ENCODE measurements at places on chromosomes 4 and X.

GRCh38 chrX:12719837-12720236 lies 71.4 kb upstream of the PRPS2 start:
- no peak for DNase-seq

GRCh38 chr4:177008836-177009501 lies 216.2 kb upstream of the VEGFC start:
- DNase-seq = no peak

GRCh38 chr4:83197555-83198235 lies 83.2 kb upstream of the PLAC8 start:
- DNase-seq = no peak

DNA sequence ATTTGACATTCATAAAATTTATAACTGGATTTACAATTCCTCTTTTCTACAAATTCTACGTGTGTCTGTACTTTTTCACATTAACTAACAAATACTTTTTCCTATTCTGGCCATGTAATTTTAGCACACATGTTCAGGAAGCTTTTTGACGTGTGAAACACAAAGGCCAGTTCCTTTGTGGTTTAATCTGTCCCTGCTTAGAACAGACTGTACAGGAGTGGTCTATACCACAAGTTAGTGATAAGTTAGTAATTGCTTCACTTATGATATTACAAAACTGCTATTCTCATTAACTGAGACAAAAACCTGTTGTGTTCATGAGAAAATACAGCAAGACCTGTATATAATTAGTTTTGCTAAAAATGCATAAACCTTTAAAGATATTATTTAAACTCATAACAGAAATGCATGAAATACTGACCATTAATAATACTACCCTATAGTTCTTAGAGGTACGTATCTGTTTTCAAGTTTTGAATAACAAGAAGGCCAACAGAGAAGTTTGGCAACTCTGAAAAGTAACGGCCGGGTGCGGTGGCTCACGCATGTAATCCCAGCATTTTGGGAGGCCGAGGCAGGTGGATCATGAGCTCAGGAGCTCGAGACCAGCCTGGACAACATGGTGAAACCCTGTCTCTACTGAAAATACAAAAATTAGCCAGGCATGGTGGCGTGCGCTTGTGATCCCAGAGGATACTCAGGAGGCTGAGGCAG lies 13.7 kb upstream of the AREG start:
- DNase-seq = no peak

DNA sequence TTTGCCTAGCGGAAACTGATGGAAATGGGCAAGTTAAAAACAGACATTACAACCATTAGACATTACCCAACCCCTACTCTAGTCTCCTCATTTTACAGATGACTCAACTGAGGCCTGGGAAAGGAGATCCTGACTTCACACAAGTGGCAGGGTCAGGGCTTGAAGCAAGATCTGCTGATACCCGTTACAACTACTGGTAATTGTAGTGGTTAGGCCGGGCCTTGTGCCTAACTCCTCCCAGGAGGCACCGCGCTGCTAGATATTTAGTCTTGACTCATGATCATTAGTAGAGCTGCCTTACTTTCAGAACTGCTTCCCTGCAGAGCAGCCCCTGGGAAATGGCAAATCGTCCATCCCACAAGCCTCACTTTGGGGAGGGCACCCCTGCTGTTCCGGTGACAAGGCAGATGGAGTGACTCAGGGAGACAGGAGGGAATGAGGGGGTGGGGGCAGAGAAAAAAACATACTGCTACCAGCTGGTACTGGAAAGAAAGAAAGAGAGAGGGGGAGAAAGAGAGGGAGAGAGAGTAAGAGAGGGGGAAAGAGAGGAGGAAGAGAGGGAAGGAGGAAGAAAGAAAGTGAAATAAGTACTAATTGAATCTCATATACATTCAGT lies 12.2 kb downstream of the ARHGEF6 start:
- DNase-seq = peak; percentile 44

GRCh38 chr4:140707325-140707724 lies 48.9 kb downstream of the TBC1D9 start:
- DNase-seq = no peak

DNA sequence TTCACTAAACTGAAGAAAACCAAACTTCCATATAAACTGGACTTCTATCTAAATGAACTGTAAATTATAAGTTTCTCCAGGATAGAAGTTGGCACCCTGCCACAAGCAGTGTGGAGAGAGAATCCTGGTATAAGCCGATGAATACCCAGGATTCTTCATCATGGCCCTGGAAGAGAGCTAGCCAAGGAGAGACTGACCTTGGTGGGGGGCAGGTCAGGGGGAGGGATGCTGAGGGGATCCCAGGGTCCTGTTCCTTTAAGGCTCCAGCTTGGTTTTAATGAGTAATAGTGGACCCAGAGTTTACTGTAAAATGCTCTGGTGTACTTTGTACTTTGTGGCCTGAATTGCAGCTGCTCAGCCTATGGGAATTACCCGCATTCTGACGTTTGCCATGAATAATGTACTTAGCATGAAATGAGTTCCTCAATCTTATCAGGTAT lies 16.9 kb downstream of the RASSF6 start:
- no peak for DNase-seq

GRCh38 chrX:46294234-46294633 lies 251.0 kb downstream of the ZNF674 start:
- DNase-seq = no peak

- DNase-seq = no peak
Observed at GRCh38 chr4:99135541-99136162, 8.4 kb downstream of the ADH4 start.

- DNase-seq = no peak
Observed at GRCh38 chr4:83316459-83317165, 18.0 kb downstream of the HPSE start.

DNA sequence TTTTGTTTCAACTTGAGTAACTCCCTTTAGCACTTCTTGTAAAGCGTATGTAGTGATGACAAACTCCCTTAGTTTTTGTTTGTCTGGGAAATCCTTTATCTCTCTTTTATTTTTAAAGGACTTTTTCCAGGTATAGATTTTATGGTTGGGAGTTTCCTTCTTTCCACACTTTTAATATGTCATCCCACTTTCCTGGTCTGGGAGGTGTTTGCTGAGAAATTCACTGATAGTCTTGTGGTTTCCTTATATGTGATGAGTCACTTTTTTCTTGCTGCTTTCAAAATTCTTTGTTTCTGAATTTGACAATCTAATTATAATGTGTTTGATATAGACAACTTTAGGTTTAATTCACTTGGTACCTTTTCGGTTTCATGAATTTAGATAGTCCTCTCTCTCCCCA lies 353.9 kb downstream of the GPAT3 start:
- no peak for DNase-seq

DNA sequence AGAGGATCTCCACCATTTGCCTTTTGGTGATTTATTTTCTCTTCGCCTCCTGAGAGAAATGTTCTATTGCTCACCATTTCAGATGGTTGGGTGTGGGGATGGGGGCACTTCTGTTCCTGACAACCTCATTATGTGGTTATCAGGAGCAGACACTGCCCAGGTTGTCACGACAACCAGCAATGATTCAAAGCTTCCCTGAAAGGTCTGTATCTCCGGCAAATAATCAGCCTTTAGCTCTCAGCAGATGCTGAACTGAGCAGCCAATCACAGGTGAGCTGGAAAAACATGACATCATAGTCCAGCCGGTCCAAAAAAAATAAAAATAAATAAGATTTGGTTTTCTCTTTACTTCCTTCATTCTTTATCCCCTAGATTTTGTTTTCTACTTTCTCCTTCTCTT lies 5.5 kb upstream of the PAK3 start:
- no peak for DNase-seq

GRCh38 chr4:112214390-112215264 lies 17.0 kb upstream of the AP1AR start:
- no peak for DNase-seq

- no peak for DNase-seq
Observed at GRCh38 chr4:26455571-26455970, 34.7 kb downstream of the CCKAR start.

GRCh38 chr4:184421533-184422155 lies 52.7 kb downstream of the IRF2 start:
- no peak for DNase-seq

DNA sequence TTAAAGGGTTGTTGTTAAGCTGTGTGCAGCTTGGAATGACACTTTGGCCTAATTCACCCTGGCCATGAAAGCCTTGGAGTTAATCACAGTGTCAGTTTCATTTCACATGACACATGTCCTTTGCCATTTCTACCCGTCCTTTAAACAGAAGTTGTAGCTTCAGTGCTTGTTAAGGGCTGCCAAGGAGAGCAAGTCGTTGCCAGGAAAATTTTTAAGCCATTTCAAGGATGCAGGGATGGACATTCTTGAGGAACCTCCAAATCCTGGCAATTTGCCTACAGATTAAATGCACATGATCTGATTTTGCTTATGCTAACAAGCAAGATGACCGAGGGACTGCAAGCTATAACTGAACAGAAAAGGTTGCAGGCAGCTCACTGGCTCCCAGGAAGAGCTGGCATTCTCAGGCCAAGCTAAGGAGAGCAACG lies 40.5 kb downstream of the SETD7 start:
- DNase-seq = no peak

DNA sequence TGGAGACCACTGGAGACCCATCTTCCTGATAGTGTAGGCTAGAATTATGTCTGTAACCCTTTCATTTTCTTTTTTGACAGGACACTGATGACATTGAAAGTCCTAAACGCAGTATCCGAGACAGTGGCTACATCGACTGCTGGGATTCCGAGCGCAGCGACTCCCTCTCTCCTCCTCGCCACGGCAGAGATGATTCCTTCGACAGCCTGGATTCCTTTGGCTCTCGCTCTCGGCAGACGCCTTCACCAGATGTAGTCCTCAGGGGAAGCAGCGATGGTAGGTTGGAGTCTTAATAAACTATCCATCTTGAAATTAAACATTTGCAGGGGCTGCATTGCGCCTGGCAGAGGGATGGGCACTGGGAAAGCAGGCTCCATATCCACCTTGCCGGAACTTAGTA lies 75.4 kb downstream of the LIMCH1 start:
- DNase-seq = no peak

DNA sequence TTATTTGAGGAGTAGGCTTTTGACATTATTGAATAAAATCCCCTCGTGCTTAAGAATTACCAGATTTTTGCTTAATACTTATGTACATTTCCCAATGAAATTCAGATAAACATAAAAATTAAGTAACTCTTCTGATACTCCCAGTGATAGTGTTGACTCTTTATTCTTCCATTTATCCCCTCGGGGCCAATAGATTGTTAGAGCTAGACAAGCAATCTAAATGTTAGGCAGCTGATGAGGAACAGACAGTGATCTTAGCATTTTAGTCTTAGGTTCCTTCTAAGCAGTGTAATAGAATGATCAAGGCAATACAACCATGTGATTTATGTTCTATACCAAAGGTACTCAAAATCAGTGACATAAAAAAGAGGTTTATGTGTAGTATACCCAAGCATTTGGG lies 68.7 kb downstream of the USP9X start:
- DNase-seq = no peak

DNA sequence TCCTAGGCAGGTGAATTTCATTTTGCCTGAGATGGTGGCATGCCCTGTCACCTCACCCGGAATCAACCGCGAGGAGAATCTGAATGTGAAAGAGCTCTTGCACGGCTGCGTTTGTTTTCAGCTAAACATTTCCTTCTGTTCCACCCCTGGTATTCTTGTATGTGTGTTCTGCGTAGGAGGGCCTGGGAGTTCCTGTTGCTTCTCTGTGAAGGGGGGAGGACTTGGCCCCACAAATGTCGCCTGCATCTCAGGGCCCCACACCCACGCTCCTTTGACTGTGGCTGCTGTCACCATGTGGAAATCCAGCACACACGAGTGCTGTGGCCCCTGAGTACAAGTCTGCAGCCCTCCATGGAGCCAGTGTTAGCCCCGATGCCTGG lies 45.8 kb upstream of the CLCN4 start:
- peak; percentile 70 for DNase-seq

- no peak for DNase-seq
Observed at GRCh38 chr4:30867427-30867826, 147.3 kb downstream of the PCDH7 start.

DNA sequence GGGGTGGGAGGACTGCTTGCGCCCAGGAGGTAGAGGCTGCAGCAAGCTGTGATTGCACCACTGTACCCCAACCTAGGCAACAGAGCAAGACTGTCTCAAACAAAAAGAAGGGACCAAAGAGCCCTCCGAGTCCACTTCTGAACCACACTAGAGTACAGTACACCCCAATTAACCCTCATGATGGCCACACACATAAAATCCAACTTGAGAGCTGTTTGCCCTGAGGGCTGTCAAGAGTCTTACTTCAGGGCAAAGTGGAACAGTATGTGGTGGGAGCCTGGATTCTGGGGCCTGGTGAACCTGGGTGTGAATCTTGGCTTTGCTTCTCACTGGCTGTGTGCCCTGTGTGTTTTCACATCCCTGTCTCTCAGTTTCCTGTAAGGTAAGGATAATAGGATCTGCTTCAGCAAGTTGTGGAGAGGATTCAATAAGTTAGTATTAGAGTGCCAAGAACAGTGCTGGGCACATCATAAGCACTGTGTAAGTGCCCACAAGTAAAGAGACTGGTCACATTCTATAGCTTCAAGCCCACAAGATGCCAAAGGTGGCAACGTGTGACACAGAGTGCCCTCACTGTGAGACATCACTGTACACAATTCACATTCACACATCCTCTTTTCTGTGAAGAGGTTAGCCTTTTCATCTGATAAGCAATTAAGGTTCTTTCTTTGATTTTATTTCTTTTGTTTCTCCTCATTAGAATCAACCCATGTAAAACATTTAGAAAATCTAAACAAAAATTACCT lies 52.1 kb downstream of the LEF1 start:
- no peak for DNase-seq

DNA sequence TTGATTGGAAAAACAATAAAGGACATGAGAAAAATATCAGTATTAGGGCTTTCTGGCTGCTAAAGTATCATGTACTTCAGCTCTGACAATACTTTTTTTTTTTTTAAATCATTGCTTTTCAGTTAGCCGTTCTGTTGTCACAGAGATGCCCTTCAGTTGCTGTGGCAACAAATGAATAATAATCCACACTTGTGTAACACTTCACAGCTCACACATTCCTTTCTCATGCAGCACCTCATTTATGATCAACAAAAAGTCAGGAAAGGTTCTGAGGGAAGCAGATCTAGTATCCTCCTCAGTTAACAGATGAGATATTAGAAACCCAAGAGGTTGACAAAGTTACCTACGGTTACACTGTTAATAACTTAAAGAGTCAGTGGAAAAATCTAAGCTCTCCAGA lies 444.2 kb upstream of the SLIT2 start:
- DNase-seq = no peak

GRCh38 chrX:134180601-134181274 lies 56.2 kb upstream of the CCDC160 start:
- DNase-seq = no peak

All from stimulated activated CD4-positive, alpha-beta T cell treated with anti-CD3 and anti-CD28 coated beads, Interleukin-4, amount 100 ng/mL, for 1 hour (primary cell).